ENCODE measurements at places on chromosomes 2 and 18.

- no peak for DNase-seq
Measured at GRCh38 chr2:121386707-121387106, 101.7 kb upstream of the TFCP2L1 start.

GRCh38 chr2:151862700-151863099 lies 34.5 kb upstream of the ARL5A start:
- no peak for DNase-seq

GRCh38 chr2:232674491-232674890 lies 22.6 kb upstream of the GIGYF2 start:
- no peak for DNase-seq

- no peak for DNase-seq
Measured at GRCh38 chr18:38520786-38521185, 955.2 kb upstream of the CELF4 start.

DNA sequence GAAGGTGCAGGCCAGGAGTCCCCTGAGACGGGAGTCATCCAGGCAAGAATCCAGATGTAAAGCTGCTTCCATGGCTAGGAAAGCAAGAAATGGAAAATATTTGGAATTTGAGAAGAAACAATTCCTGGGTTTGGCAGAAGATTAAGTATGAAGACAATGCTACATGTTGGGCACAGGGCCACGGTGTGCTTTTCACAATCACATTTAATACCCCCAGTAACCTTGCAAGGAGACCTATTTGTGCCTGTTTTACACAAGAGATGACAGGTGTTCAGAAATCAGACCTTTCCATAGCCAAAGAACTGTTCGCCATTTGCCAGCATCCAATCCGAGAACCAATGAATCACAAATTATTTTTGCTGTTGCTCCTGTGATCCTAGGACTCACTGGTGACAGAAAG lies 50.5 kb downstream of the KCTD1 start:
- DNase-seq = no peak

DNA sequence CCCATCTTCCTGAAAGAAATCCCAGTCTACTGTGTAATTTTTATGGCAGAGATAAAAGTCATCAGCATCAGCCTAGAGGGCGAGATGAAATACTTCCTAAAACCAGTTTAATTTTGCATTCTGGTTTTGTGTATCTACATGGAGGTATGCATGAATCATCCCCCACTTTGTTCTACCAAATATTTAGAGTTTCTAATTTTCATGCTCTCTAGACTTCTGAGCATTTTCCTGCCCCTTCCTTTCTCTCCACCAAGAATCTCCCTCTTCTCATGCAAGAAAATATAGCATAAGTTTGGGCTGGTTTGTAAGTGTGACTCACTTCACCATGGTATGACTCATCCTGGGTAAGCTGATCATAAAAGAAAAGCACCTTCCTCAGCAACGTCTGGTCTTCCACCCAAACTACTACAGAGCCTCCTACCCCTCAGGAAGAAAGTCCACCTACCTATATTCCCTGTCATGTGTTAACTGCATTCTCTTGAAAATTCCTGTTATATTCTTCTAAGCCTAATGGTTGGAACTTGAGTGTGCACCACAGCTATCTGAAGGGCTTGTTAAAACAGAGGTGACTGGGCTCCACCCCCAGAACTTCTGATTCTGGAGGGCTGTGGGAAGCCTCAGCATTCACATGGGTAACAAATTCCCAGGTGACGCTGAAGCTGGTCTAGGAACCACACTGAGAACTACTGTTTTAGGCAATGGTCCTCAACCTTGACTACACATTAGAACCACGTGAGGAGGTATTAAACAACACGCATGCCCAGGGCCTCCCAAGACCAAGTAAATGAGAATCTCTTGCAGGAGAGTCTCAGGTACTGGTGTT lies 37.4 kb upstream of the RAPGEF4 start:
- DNase-seq = no peak

DNA sequence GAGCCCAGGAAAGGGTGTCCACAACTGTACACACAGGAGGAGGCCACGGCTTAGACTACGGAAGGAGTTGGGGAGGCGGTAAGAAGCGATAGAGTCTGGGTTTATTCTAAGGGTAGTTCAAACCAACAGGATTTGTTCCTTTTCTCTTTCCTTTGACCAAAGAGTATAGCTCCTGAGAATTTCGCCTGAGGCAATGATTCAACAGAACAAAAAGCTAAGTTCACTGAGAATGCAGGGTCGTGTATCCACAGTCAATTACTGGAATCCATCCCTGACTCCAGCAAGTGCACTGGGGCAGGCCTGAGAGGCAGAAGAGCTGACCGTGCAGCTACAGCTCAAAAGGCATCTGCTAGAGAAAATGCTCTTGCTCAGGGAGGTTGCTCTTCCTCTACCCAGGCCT lies 140.9 kb downstream of the TFCP2L1 start:
- no peak for DNase-seq

GRCh38 chr2:143759455-143759854 lies 630.2 kb downstream of the ARHGAP15 start:
- no peak for DNase-seq

DNA sequence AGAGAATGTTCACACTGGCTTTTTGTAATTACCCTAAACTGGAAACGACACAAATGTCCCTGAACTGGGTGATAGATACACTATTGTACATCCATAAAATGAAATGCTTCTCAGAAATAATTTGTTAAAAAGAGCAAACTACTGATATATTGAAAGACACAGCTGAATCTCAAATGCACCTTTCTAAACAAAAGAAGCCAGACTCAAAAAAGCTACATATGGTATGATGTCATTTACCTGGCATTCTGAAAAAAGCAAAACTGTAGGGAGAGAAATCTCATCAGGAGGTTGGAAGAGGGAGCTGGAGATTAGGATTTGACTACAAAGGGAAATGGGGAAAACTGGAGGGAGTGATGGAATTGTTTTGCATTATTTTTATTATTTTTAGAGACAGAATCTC lies 12.0 kb downstream of the SLC38A11 start:
- no peak for DNase-seq

DNA sequence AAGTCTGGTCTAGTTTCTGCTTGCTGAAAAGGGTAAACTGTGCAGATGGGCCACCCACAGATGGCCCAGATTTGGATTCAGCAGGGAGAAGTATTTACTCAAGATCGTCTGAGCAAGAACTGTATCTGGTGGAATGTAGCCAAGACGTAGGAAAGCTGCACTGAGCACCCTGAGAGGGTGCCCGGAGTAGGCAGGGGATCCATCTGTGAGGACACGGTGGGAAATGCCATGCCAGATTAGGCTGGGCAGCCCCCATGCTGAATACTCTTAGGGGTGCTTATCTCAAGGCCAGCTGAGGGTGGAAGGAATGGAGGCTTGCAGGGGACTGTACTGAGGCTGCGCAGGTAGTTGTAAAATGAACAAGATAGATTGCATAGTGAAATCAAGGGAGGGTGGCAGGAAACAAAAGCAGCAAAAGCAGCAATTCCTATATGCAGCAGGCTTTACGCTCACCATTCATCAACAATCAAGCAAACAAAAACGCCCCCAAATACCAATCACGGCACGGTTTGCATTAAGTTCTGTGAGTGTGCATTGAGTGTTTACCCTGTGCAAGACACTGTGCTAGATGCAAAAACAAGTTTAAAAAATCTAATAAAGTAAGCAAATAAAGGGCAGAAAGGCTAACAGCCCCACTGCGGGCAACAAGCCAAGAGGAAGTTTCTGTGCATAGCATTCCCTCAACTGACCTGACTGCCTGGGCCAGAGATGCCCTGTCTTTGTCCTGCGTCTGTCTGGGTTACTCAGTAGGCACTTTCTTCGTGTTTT lies 32.2 kb upstream of the LPIN2 start:
- no peak for DNase-seq

DNA sequence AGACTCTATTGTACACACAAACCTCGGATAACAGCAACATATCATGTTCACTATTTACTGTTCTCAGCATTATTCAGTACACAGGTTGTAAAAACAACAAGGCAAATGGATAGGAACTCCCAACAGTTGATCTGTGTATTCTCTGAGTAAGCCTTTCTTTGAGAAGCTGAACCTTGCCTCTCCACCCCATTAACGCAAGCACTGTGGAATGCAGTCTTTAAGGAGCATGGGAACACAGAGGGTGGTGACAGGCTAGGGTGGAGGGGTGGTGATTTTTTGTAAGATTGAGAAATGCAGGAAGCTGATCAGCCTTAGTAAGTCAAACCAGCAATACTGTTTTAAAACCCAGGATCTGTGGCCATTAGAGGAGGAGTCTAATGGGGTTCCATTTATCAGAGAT lies 19.6 kb upstream of the SERPINB11 start:
- DNase-seq = no peak

GRCh38 chr18:77223221-77223639 lies 26.4 kb upstream of the GALR1 start:
- no peak for DNase-seq

- DNase-seq = no peak
Measured at GRCh38 chr2:227696990-227697679, 20.7 kb downstream of the SLC19A3 start.

GRCh38 chr2:197071790-197072436 lies 145.4 kb upstream of the PGAP1 start:
- DNase-seq = no peak

- DNase-seq = no peak
Measured at GRCh38 chr18:77111951-77112746, 20.4 kb downstream of the MBP start.

- no peak for DNase-seq
Measured at GRCh38 chr18:77100751-77101355, 31.7 kb downstream of the MBP start.

GRCh38 chr2:176074919-176075425 lies 8.8 kb downstream of the EVX2 start:
- no peak for DNase-seq

DNA sequence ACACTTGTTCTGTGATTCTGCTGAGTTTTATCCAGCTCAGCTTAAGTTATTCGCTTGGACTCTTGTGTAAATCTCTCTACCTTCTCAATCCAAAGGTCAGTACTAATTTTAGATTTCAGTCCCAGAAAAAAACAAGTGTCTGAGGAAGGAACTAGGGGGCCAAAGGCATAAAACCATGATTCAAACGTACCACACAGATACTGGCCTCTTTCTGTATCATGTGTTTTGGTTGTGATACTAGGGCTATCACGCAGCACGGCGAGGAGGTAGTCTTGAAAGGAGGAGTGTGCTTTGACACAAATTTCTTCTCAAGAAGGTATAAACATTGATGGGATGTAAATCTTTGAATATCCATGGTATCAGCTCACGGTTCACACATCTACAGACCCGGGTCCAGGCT lies 8.3 kb downstream of the SERPINE2 start:
- no peak for DNase-seq

DNA sequence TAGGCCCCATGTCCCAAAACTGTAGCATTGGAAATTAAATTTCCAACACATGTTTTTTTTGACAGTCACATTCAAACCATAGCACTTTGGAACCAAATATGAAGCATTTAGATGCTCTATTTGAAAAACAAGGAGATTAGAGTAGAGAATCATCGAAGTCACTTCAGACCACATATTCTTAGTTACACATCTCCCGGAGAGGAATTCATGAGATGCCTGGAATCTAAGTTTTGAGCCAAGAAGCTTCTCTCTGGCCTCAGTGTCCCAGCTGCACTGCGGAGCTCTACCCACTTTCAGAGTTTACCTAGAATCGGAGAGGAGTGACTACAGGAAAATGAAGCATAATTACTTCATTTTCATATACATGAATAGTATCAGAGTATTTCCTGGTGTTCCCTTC lies 385.9 kb downstream of the TNS1 start:
- DNase-seq = no peak

DNA sequence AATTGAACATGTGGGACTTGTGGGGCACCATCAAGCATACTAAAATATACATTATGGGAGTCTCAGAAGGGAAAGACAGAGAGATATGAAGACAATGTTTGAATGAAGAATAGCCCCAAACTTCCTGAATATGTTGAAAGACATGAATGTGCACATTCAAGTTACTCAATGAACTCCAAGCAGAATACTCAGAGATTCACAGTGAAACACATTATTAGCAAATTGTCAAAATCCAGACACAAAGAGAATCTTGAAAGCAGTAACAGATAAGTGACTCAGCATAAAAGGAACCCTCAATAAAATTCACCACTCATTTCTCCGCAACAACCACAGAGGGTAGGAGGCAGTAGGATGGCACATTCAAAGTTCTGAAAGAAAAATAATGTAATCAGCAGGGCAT lies 8.8 kb downstream of the C2orf92 start:
- DNase-seq = no peak

DNA sequence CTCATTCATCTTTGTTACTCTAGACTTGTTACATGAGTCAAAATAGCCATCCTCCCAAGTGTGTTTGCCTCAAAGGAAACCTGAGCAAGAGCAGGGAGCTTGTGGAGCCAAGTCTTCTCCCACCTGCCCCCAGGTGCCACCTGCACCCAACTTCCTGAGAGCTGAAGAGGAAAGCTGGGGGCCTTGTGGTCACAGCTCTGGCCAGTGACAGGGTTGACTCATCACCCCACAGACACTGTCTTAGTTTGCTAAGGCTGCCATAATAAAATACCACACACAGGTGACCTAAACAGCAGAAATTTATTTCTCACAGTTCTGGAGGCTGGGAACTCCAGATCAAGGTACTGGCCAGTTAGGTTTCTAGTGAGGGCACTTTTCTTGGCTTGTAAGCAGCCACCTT lies 99.6 kb downstream of the TPGS2 start:
- no peak for DNase-seq

- no peak for DNase-seq
Measured at GRCh38 chr2:104866883-104867812, 13.2 kb downstream of the POU3F3 start.

GRCh38 chr2:102872388-102872787 lies 110.6 kb downstream of the TMEM182 start:
- DNase-seq = no peak

DNA sequence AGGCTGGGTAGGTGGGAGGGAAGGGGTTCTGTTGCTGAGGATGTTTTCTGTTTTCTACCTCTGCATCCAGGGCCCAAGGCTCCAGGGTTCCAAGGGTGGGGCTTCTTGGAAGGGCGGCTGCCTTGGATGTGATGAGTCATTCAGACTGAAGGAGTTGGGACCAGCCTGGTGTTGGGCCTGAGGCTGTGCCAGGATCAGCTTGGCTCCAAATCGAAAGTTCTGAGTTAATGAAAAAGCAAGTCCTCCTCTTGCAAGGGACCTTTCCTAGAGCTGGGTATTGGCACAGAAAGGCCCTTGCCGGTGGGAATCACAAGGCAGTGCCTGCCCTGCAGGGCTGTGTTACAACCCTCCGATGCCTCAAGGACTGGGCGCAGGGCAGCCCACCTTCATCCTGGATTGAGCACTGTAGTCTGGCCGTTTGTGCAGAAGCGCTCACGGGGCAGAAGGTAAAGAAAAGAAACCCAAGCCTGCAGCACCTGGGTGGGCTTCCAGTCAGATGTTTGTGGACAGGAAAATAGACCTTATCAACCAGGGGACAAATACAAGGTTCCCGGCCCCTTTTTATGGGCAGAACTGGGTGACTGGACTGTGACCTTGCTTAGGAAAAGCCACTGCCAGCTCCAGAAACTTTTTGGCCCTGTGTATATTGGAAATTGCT lies 52.5 kb upstream of the MCFD2 start:
- DNase-seq = no peak
